Activated naive CD8-positive, alpha-beta T cell treated with anti-CD3 and anti-CD28 coated beads, Interleukin-2, amount 10 ng/mL, durations not matched to agents 7 days and 5 days (primary cell): ENCODE measurements at places on chromosomes 3 and 15. TPM values are rescaled to one million over a fixed set of nuclear protein-coding genes. Genes with fewer than 3 reads are reported as not detected.

The LYZL4 gene
- not detected for total RNA-seq

The TRPM1 gene
- total RNA-seq: not detected

The ALDH1A2 gene
- total RNA-seq: 0.62 TPM

The TTC21A gene
- 4.5 TPM for total RNA-seq

The FAM174B gene
- 1.4 TPM for total RNA-seq

The TICRR gene
- total RNA-seq: 18.6 TPM

The RARRES1 gene
- not detected for total RNA-seq

The CTXN2 gene
- total RNA-seq: not detected

The DET1 gene
- 4.8 TPM for total RNA-seq

The ESYT3 gene
- 0.26 TPM for total RNA-seq

The DUOXA2 gene
- not detected for total RNA-seq

The SIDT1 gene
- 48.3 TPM for total RNA-seq

The GPR15 gene
- total RNA-seq: 44.1 TPM

The THBS1 gene
- 5.4 TPM for total RNA-seq

The SPCS1 gene
- 90.1 TPM for total RNA-seq

The GOLGA8K gene
- 4.0 TPM for total RNA-seq

The TEX9 gene
- total RNA-seq: 1.3 TPM

The GPR176 gene
- total RNA-seq: 0.09 TPM

The CPNE9 gene
- not detected for total RNA-seq

The EXD1 gene
- total RNA-seq: not detected

The FMN1 gene
- 0.45 TPM for total RNA-seq

The NEK10 gene
- total RNA-seq: 0.67 TPM

The KBTBD13 gene
- not detected for total RNA-seq

The CHL1 gene
- not detected for total RNA-seq

The WNT5A gene
- total RNA-seq: not detected

The MINAR1 gene
- total RNA-seq: 0.44 TPM

The SAMD7 gene
- not detected for total RNA-seq

The THRB gene
- not detected for total RNA-seq

The ZNF621 gene
- total RNA-seq: 28.3 TPM

The FRMD5 gene
- total RNA-seq: 0.26 TPM

The STXBP5L gene
- total RNA-seq: not detected

The SLC22A14 gene
- total RNA-seq: 0.17 TPM

The TMEM207 gene
- total RNA-seq: not detected

The ALDH1A3 gene
- not detected for total RNA-seq

The C3orf49 gene
- total RNA-seq: not detected

The LRRC15 gene
- not detected for total RNA-seq

The SPINK8 gene
- total RNA-seq: not detected

The C3orf20 gene
- total RNA-seq: 0.17 TPM
